ENCODE measurements at places on chromosomes 2 and 18.

DNA sequence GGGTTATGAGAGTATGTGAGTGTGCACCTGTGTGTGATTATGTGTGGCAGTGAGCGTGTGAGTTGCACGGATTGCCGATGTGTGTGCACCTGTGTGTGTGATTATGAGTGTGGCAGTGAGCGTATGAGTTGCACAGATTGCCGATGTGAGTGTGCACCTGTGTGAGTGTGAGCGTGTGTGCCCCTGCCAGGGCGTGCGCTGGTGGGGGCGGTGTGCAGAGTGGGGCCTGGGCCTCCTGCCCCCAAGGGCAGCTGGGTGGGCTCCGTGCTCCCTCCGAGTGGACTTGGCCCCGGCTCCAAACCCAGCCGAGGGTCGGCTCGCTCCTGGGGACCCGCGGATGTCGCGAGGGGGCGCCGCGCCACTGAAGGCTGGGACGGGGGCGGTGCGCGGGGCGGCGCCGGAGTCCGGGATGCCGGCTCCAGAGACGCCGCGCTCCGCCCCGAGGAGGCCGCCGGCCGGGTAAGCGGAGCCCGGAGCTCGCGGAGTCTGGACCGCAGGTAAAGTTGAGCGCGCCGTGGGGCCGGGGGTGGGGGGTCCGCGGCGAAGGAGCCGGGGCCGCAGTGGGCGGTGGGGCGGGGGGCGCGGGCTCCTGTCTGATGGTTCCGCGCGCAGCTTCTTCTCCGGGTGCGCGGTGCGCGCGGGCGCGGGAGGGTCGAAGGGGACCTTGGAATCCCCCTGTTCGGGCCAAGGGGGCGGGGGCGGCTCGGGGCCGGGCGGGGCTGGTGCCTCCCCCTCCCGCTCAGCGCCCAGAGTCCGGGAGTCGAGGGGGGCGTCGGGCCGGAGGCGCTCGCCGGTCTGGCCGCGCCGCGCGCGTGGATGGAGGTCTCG is at the start of gene KCNG2:
KCNG2 (plus strand) TSS at position 421 of the 828 bp plus-strand sequence. CDS start 65,730 bp downstream, outside the sequence.
- peak; percentile 56 for DNase-seq

- no peak for DNase-seq
These were observed 130.9 kb downstream of the HDAC4 start for GRCh38 chr2:239269916-239270315.

DNA sequence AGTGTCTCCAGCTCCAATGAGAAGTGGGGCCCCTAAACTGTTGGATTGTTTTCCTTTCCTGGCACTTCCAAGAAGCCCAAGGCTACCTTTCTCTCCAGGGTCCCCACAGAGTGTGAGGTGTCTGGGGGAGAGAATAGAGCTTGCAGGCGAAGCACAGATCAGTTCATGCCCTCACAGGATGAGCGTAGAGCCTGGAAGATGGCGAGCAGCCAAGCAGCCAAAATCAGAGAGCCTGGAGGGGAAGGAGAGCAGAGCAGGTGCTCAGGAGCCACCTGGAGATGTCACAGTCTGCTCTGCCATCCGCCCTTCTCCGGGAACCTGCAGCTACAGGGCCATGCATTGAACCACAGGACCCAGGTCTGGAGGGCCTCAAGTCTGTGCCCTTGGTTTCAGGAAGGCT is 54.7 kb upstream of the TCF7L1 start:
- DNase-seq: no peak

GRCh38 chr2:88596141-88596830 is 31.0 kb downstream of the EIF2AK3 start:
- no peak for DNase-seq

DNA sequence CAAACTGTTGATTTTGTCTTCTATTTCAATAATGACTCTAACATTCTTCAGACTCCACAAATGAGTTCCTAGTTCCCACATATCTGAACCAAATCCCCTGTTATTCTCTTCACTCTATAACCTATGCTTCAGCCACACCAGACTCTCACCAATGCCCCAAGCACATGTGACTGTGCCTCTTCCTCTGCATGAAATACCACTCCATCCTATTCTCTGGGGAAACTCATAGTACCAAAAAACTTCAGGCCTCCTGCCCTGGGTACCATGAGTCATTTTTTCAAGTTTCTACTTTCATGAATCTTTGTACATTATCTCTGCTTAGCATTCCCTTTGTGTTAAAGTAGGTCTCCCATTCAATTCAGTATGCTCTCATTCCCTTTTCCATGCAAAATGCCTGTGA is 353.2 kb downstream of the ZEB2 start:
- no peak for DNase-seq

DNA sequence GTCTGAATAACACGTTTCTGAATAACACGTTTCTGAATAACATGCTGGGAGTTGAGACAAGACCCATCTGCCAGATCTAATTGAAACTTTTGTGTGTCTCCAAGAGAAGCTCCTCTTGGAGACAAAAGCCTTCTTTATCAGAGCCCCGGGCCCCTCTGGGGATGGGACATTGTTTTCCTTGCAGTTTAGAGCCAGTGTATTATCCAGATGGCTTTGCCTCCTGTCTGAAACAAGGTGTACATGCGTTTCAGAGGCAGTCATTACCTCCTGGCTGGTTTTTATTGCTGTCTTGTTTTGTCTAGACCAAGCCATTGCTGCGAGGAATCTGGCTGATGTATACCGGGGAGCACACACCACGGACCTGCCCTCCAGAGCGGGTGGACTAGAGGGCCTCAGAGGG is 7.8 kb downstream of the FOSL2 start:
- DNase-seq: no peak

- DNase-seq: no peak
These were observed 62.9 kb downstream of the RPL31 start for GRCh38 chr2:101064868-101065549.

- peak; percentile 64 for DNase-seq
These were observed 63.0 kb upstream of the TWIST2 start for GRCh38 chr2:238784671-238785527.

DNA sequence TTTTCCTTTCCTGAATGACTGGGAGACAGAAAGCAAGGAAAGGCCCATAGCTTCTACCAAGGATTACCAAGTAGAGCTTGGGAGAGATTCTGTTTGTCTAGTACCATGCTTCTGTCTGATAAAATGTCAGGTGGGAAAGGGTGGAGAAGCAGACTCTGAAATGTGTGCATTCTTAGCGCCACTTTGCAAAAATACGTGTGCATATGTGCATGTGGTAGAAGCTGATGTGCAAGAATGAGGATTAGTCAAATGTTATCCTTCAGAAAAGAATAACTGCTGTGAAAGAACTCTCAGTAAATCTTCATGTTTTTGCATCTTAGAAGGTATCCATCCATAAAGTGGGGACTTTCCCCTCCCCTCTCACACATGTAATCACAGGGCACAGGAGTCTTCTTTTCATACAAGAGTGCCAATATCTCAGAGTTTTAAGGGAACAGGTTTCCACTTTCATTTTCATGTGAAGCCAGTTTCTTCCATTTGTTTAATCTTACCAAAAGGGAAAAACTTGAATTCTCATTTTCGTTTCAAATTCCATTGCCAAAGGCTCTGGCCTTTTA is 15.4 kb upstream of the DGKD start:
- no peak for DNase-seq

GRCh38 chr18:24485681-24486080 is 25.2 kb downstream of the HRH4 start:
- no peak for DNase-seq

DNA sequence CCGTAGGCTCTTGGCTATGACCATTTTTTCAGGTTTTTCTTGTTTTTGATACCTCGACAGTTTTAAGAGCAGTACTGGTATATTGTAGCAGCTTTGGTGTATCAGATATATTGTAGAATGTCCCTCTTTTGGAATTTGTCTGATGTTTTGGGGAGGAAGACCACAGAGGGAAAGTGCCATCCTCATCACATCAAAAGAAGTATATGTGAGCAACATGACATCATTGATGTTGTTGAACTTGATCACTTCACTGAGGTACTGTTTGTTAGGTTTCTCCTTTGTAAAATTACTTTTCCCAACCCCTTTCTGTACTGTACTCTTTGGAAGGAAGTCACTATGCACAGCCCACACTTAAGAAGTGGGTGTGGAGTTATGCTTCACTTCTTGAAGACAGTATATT is 41.0 kb downstream of the EML4 start:
- no peak for DNase-seq

DNA sequence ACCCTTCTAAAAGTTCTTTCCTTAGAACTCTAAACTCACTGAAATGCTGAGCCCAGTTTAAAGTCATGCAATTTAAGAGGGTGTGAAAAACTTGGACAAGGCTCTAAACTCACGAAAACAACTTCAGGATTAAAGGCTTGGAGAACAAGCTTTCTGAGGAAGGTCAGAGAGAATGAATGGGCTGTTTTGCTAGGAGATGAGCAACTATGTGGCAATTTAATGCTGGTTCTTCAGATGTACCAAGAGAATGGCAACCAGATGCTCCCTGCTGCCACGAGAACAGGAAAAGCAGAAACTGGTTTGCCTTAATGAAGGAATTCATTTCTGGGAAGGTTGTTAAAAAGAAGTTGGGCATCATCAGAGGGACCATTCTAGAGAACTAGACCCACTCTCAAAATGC is 77.8 kb upstream of the PMAIP1 start:
- DNase-seq: no peak

- DNase-seq: no peak
These were observed 2.5 kb upstream of the ATG16L1 start for GRCh38 chr2:233248999-233249398.

DNA sequence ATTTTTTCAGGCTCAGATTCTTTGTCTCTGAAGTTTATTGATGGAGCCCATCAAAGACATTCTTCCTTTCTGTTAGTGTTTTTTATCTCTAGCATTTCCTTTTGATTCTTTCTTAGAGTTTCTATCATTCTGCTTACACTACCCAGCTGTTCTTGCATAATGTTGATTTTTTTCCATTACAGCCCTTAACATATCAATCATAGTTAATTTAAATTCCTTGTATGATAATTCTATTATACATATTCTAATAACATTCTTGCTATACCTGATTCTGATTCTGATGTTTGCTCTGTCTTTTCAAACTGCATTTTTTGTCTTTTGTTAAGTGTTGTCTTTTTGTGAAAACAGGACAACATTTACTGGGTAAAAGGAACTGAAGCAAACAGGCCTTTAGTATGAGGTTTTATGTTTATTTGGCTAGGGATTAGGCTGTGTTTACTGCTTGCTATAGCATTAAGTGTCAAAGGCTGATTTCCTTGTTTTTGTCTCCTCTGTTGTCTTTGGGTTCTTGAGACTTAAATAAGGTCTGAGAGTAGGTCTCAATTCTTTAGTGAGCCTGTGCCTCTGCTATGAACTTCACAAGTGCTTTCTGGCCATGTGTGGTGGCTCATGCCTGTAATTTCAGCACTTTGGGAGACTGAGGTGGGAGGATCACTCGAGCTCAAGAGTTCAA is 8.0 kb upstream of the STAM2 start:
- no peak for DNase-seq

- DNase-seq: no peak
These were observed 435.1 kb upstream of the HS6ST1 start for GRCh38 chr2:128753800-128754199.

GRCh38 chr2:22276696-22277095 is 1108.3 kb upstream of the KLHL29 start:
- DNase-seq: no peak

- DNase-seq: no peak
These were observed 213 bp downstream of the DOK6 start for GRCh38 chr18:69400976-69401225.
